ENCODE measurements at places on chromosomes 11 and 22. TPM values are rescaled to one million over a fixed set of nuclear protein-coding genes. Genes with fewer than 3 reads are reported as not detected.

Gene OR52I2
- not detected for total RNA-seq

Gene RPS6KB2
- total RNA-seq, result 53.8 TPM

Gene OR52N4
- total RNA-seq, result not detected

Gene CALCA
- total RNA-seq, result not detected

Gene ETS1
- total RNA-seq, result 28.7 TPM

Gene NUP50
- total RNA-seq, result 29.8 TPM

Gene OR6T1
- total RNA-seq, result not detected

Gene JAM3
- total RNA-seq, result 71.5 TPM

Gene P2RX6
- total RNA-seq, result 1.4 TPM

Gene IL17REL
- not detected for total RNA-seq

Gene TMEM25
- 4.6 TPM for total RNA-seq

Gene DBX1
- total RNA-seq, result not detected

Gene WNT7B
- not detected for total RNA-seq

Gene CRYBB2
- total RNA-seq, result not detected

Gene GDPD4
- total RNA-seq, result not detected

Gene PIWIL4
- 2.6 TPM for total RNA-seq

Gene RIMBP3B
- total RNA-seq, result 0.26 TPM

Gene DNAJB7
- not detected for total RNA-seq

Gene ANO5
- total RNA-seq, result 2.3 TPM

Gene PYGM
- total RNA-seq, result 1.3 TPM

Gene C22orf23
- 0.40 TPM for total RNA-seq

Gene TIMM10
- total RNA-seq, result 50.9 TPM

Gene FLRT1
- total RNA-seq, result under 0.01 TPM

Gene TOMT
- not detected for total RNA-seq

Gene OPCML
- total RNA-seq, result 0.06 TPM

Gene TBC1D10A
- 7.0 TPM for total RNA-seq

Gene OR10A3
- total RNA-seq, result not detected

Gene CHRDL2
- total RNA-seq, result not detected

Gene MUC2
- total RNA-seq, result not detected

Gene KIAA1671
- 33.3 TPM for total RNA-seq

Gene TPCN2
- 10.9 TPM for total RNA-seq

Gene PRDM11
- total RNA-seq, result 3.8 TPM

Gene E2F8
- total RNA-seq, result 0.79 TPM

Gene SLC35E4
- total RNA-seq, result 18.9 TPM

Gene GGTLC2
- total RNA-seq, result not detected

Gene FAM111A
- total RNA-seq, result 52.8 TPM

Gene PKNOX2
- 1.1 TPM for total RNA-seq

Gene PGM2L1
- 7.0 TPM for total RNA-seq

Gene RIBC2
- total RNA-seq, result 1.2 TPM

Gene SCGB2A2
- total RNA-seq, result not detected

Gene ELF5
- total RNA-seq, result not detected

Gene DDI1
- not detected for total RNA-seq

Gene BBOX1
- total RNA-seq, result not detected

Gene BCO2
- total RNA-seq, result 1.2 TPM

Gene PARVA
- total RNA-seq, result 36.1 TPM

Gene OTUB1
- total RNA-seq, result 37.6 TPM

Gene CDC42BPG
- total RNA-seq, result 0.25 TPM

Gene XKR3
- 0.06 TPM for total RNA-seq

Gene CELSR1
- 1.6 TPM for total RNA-seq

Gene BCL2L13
- total RNA-seq, result 58.9 TPM

Gene OR4C46
- not detected for total RNA-seq

Gene SLC22A12
- total RNA-seq, result not detected

Gene MFRP
- total RNA-seq, result not detected

Gene RHBDD3
- 14.8 TPM for total RNA-seq

Gene PMM1
- 23.6 TPM for total RNA-seq

Gene F2
- total RNA-seq, result not detected

Gene RIMBP3C
- 0.19 TPM for total RNA-seq

All from aortic smooth muscle cell (primary cell).